NCI-H187 (cell line): ENCODE measurements at places on chromosomes 2 and 18.

DNA sequence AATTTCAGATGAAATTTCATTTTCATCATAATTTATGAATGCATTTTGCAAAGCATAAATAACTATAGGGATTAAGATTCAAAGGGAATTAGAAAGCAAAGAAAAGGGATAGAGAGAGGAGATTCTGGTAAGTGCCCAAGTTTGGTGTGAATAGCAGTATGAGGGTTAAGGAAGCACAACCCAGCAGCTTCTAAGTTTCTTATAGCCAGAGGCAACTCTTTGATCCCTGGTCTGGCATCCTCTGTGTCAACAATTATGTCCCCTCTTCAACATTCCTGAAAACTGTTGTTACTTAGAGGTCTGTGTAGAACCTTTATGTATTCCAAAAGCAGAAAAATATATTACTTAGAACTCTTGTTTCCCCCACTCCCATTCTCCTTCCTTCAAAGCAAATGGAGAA lies 171.6 kb upstream of the SATB2 start:
- DNase-seq, result no peak

DNA sequence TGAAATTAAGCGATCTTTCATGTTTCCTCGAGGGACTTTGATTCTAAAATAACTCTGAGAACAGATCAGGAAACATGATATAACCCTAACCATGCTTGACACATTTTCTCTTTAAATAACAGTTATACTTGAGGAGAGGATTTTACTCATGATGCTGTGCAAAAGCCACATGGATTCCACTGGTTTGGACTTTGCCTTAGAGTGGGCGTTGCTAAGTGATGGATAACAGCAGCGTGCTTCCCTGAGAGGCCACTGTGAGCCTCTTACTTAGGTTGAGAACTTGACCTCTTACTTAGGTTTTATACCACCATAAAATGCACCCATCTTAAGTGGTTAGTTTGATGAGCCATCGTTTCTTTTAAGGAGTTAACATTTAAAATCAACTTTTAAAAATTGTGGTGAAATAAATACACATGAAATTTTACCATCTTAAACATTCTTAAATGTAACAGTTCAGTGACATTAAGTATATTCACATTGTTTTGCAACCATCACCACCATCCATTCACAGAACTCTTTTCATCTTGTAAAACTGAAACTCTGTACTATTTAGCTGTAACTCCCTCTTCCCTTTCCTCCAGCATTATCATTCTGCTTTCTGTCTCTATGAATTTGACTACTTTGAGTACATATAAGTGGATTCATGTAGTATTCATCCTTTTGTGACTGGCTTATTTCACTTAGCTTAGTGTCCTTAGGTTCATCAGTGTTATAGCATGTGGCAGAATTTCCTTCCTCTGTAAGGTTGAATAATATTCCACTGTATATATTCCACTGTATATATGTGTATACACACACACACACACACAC lies 22.6 kb downstream of the ANXA4 start:
- DNase-seq, result no peak

DNA sequence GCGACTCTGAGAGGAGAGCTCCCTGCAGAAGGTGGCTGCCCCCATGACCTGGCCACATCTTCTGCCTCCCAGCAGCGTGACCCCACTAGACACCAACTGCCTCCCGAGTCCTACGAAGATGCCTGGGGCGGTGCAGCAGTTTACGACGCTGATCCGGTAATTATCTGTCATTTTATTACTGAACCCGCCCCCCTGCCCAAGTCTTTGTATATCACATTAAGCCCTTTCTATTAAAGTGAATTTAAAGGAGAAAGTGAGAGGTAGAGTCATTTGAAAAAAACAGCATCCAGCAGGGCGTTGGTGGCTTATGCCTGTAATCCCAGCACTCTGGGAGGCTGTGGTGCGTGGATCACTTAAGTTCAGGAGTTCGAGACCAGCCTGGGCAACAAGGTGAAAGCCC lies 33.4 kb downstream of the ABCG8 start:
- DNase-seq, result no peak

DNA sequence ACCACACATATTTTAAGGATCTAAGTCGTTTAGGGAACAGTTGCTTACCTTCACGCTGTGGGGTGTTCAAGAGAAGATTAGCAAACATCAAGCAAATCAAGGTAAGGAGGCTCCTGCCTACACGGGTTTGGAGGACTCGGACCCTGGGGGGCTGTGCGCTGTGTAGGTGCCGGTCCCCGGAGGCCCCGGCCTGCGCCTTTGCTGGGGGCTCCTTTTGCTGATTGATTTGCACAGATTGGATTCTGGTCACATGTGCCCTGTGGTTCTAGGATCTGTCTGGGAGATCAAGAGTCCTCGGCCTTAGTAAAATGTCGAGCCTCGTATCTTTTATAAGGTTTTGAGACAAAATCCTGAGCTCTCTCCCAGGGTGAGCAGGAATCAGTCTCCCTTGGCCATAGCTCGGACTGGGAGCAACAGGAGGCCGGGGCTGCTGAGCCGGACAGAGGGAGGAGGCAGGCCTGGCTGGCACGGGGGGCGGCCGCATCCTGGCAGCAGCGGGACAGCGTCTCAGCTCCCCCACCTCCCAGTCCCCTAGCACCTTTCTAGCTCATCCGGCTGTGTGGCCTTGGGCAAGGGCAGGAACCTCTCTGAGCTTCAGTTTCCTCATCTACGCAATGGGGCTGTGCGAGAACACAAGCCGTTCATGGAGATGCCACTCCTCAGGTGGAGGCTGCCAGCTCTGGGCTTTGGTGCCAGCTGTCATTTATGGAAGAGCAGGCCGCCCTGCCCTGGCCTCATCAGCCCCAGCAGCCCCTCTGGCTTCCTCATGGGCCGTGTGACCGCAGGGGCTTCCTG lies 147.2 kb downstream of the MBP start:
- no peak for DNase-seq
